Brain microvascular endothelial cell (primary cell): ENCODE measurements at places on chromosomes 16 and 17.
A peak's percentile ranks its signal among the peaks of the same experiment; 100 is the strongest.

GRCh38 chr16:19316846-19317245 lies 31.3 kb downstream of the CLEC19A start:
- no peak for DNase-seq

DNA sequence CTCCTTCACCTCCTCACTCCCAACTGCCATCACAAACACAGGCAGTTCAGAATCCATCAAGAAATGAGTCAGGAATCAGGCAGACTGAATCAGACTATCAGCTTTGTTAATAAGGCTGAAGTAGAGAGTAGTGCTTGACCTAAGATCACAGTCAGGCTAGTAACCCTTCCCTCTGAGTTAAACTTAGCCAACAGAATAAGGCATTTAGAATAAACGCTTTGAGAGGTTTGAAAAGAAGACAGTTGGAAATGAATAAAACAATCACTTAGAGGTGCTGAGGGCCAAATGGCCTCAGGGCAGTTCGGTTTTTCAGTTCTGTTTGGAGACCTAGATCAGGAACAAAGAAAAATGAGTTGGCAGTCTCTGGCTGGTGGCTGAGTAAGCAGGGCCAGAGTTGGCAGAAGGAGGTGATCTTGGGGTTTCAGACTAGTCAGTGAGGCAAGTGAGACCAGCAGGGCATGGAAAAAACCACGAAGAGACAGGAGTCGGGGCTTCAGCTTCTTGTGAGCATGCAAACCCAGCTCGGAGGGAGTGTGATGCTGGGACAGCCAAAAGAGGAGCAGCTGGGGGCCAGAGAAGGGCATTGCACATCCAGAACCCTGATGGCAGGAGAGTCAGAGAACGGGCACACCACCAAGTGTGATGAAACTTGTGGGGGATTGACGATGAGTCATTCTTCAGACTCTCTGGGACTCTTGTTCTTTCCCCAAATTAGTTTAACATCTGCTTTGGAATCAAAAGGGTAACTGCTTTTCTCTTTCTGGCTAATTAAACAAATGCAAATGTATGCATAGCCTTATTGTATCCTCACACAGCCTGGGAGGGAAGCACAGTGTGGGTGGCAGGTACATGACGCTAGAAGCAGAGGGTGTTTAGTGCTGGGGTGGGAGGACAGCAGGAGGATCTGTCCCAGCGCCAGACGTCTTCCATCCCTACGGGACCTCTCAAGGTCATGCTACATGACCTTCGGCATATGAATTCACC lies 54.8 kb downstream of the SPECC1 start:
- DNase-seq = peak; percentile 54

DNA sequence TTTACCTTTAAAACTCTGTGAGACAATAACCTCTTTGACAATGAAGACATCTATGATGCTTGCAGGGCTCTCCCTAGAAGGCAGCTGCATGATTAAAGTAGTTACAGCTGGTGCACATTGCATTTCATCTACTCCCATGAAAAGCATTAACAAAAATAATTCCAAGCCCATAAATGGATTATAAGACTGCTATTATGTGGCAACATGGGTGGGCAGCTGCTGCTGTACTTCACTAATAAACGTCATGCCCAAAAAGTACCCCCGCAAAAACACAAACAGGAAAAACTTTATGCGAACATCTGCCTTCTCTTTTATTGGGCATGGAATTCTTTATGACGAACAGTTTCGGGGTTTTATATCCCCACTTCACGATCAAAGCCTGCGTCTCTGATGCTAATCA lies 224.9 kb downstream of the CA10 start:
- no peak for DNase-seq

GRCh38 chr17:11049539-11049938 lies 191.5 kb upstream of the SHISA6 start:
- DNase-seq = no peak

GRCh38 chr16:54821731-54822130 lies 108.9 kb upstream of the IRX5 start:
- DNase-seq = no peak

GRCh38 chr17:7754656-7755055 lies 37.1 kb downstream of the DNAH2 start:
- no peak for DNase-seq

DNA sequence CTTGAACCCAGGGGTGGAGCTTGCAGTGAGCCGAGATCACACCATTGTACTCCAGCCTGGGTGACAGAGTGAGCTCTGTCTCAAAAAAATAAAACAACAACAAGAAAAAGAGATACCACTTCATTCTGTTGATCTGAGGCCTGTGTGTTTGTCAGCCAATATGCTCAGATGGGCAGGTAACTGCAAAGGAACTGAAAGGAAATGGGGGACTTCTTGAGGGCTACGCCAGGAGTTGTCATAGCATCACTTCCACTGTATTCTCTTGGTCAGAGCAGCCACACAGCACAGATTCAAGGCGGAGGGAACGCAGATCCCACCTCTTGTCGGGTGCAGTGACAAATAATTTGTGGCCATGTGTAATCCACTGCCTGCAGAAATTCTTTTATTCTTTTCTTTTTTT lies 73.9 kb upstream of the AKTIP start:
- no peak for DNase-seq

DNA sequence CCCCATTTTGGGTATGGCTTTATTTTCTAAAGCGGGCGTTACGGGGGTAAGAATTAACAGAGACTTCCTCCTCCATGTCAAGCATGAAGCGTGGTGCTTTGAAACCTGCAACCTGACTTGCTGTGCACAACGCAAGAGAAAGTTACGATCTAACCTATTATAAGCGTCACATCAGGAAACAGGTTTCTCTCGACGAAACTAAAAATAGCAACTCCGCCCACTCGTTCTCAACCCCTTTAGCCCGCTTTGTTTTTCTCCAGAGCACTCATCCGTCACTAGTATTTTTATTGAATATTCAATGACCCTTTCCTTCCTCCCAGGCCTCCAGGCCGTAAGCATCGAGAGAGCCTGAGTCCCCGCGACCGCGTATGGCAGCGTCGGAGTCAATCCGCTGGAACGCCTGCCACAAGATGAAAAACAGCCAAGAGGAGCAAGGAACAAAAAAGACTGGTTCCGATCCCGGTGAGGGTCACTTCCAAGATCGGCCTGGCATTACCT lies 555 bp downstream of the NUP88 start:
- peak; percentile 35 for DNase-seq

DNA sequence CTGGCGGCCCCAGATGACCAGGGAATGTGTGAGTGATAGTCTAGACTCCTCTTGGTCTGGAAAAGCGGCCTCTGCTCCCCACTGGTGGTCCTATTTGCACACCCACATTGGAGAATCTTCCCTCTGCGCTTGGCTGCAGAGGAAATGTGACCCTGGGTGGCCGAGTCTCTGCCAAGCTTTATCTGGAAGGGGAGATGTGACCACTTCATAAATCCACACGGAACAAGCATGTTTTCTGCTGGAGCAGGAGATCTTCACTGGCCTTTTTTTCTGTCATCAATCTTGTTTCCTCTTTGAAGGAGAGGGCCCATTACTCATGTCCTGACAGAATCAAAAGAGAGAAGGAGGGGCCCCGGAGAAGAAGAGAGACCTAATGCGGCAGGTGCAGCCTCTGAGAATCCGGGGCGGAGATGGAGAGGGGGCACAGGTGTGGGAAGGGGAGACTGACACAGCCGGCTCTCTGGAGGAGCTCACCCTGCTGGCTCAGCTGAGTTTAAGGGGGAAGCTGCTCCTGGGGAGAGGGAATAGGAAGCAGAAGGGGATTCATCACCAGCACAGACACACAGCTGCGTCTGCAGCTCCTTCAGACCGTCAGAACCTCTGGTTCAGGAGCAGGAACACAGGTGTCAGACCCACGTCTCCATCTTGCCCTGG lies 116.3 kb downstream of the SOX9 start:
- DNase-seq = no peak

GRCh38 chr16:80899809-80900592 lies 95.6 kb upstream of the CDYL2 start:
- DNase-seq = peak; percentile 93

DNA sequence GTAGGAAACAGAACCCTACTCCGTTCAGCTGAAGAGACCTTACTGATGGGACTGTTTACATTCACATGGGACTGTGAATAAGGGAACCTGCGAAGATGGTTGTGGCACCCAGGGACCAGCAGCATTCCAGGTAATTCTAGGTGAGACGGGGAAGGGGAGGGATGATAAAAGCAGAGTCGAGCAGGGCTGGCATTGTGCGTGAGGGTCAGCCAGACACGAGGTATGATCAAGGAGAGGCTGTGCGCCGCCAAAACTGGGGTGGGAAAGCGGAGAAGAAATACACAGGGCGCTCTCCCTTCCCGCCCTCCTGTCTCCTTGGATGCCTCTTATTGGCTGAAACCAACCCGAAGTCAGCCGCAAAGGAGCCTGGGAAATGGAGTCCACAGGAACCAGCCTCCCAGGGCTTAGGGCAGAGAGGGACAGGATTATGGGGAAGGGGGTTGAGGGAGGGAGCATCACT lies 38.4 kb upstream of the CSNK2A2 start:
- DNase-seq = peak; percentile 63

GRCh38 chr16:57966204-57966771 lies 4.6 kb downstream of the CNGB1 start:
- no peak for DNase-seq

GRCh38 chr17:82871056-82871775 lies 31.4 kb upstream of the ZNF750 start:
- no peak for DNase-seq
